ENCODE measurements at places on chromosomes 2 and 18.

GRCh38 chr2:240223631-240224030 is 83.2 kb upstream of the OTOS start:
- no peak for DNase-seq

DNA sequence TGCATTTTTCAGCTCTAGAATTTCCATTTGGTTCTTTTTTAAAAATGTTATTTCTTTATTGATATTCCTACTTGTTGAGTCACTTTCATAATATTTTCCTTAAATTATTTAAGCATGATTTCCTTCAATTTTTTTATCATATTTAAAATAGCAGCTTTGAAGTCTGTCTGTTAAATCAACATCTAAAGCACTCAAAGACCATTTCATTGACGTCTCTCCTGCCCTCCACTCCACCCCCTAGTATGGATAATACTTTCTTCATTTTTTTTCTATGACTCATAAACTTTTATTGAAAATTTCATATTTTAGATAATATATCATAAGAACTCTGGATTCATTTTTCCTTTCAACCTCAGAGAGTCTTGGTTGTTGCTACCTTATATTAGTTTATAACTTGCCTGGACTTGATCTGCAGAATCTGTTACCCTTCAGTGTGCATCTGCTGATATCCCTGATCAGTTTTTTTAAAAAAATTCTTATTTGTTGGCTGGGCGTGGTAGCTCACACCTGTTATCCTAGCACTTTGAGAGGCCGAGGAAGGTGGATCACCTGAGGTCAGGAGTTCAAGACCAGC is 59.0 kb upstream of the ZNF396 start:
- DNase-seq = no peak

GRCh38 chr2:121140734-121141133 is 144.3 kb downstream of the TFCP2L1 start:
- no peak for DNase-seq

GRCh38 chr2:239304533-239305221 is 96.1 kb downstream of the HDAC4 start:
- DNase-seq = no peak

GRCh38 chr18:21230436-21230835 is 11.6 kb upstream of the GREB1L start:
- DNase-seq = no peak

Measured in HS-5 (cell line).